ENCODE measurements at places on chromosomes 7 and 10.

GRCh38 chr7:1611708-1612241 is 41.9 kb upstream of the PSMG3 start:
- DNase-seq: no peak

- no peak for DNase-seq
Measured at GRCh38 chr7:77327067-77327931, 88.8 kb downstream of the GSAP start.

- no peak for DNase-seq
Measured at GRCh38 chr10:27745732-27746396, at the start of gene MKX. TSS of gene MKX (minus strand) at chr10:27745819. CDS start at chr10:27743415, 2,404 bp downstream.

DNA sequence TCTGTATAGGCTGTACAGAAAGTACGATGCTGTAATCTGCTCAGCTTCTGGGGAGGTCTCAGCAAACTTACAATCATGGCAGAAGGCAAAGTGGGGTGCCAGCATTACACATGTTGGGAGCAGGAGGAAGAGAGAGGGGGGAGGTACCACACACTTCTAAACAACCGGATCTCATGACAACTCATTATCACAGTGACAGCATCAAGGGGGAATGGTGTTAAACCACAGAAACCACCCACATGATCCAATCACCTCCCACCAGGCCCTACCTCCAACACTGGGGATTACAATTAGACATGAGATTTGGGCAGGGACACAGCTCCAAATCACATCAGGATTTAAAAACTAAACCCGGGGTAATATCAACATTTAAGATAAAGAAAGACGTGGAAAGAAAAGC is 468.8 kb upstream of the AUTS2 start:
- DNase-seq: no peak

DNA sequence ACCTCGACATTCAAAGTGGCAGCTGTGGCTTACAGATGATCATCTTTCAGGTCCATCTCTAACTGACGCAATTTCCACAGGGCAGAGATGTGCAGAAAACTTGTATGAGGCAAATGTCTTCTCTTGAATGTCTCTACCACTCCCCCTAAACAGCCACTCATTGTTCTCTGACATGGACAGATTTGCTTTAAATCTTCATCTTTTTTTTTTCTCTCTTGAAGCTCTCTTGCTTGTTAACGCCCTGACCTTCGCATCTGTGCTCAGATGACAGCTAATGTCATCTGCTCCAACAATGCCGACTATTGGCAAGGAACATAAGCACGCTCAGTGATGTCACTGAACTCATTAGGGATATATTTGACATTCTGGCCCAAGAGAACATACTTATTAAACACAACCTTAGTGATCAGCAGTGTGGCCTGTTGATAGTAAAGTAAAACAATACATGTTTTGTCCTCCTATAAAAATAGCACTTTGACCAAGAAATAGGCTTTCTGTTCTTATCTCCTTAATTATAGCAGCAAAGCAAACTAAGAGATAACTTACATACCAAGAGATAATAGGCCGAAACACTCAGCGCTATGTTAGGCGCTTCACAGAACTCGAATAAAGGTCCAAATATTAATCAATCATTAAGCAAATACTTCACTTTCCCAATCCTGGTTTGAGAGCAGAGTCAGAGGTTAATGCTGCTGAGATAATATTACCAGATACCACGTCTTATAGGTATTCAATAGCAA is 583.5 kb downstream of the PARD3 start:
- DNase-seq: no peak

GRCh38 chr7:91436655-91437054 is 172.4 kb downstream of the FZD1 start:
- DNase-seq: no peak

GRCh38 chr7:45711161-45711490 is 137.0 kb downstream of the ADCY1 start:
- no peak for DNase-seq

- DNase-seq: no peak
Measured at GRCh38 chr10:7810443-7810842, 7.9 kb upstream of the TAF3 start.

GRCh38 chr7:86961686-86962085 is 97.8 kb downstream of the ELAPOR2 start:
- DNase-seq: no peak

- DNase-seq: no peak
Measured at GRCh38 chr7:7533831-7534430, 1.7 kb downstream of the COL28A1 start.

DNA sequence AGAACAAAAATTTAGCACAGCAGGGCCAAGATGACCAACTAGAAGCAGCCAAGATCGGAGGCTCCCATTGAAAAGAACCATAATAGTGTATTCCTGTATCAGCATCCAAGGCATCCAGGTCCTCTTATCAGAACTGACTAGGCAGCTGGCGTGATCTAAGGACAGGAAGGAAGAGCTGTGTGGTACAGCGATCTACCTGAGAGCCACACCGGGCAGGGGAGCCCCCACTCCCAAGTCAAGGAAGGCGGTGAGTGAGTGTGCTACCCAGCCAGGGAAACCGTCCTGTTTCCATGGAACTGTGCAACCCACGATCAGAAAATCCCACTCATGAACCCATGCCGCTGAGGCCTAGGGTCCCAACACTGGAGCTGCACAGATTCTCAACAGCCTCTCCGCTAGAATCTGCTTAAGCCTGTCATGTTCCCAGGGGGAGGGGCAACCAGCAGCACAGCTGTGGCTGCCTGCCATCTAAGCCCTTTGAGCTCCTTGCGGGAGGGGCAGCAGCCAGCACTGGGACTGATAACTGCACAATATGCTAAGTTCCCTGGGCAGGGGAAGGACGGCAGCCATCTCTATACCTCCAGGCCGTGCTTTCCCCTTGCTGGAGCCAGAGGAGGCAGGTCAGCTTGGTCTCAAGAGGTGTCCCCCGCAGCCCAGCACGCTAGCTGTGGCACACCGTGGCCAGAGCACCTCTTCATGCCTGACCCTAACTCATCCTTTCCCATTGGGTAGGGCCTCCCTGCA is 213.0 kb upstream of the SMIM30 start:
- no peak for DNase-seq

GRCh38 chr10:23155169-23155568 is 36.9 kb upstream of the PTF1A start:
- no peak for DNase-seq

DNA sequence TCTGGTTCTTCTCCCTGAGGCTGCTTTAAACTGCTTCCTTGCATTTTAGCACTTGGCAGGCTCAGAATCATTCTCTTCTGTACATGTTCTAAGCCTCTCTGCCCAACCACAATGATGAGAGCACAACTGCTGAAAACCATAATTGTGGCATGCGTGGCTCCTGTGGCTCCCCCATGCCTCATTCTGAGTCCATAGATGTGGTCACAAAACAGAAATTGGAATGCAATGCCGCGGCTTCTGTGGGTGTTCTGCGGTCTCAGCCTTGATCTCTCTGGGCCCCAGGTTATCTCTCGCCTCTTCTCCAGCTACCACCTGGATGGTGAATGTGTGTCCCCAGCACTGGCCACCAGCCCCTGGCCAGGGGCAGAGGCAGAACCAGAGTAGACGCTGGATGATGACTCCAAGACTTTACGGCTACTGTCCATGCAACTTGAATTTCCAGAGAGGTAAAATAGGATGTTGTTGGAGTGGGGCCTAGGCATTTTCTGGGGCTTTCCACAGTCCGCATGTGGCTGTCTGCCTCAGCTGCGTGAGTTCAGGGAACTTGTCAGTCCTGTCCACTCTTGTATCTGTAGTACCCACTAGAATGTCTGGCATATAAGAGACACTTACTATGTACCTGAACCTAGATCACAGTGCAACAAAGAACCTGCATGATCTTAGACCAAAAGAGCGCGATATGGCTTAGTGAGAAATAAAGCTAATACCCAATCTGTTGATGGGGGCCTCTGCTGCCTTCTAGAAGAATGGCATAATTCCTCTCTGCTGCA is 52.4 kb upstream of the ADRB1 start:
- no peak for DNase-seq

GRCh38 chr10:51707821-51708424 is 8.5 kb upstream of the CSTF2T start:
- DNase-seq: no peak

- DNase-seq: no peak
Measured at GRCh38 chr10:17562614-17563013, 54.6 kb downstream of the HACD1 start.

DNA sequence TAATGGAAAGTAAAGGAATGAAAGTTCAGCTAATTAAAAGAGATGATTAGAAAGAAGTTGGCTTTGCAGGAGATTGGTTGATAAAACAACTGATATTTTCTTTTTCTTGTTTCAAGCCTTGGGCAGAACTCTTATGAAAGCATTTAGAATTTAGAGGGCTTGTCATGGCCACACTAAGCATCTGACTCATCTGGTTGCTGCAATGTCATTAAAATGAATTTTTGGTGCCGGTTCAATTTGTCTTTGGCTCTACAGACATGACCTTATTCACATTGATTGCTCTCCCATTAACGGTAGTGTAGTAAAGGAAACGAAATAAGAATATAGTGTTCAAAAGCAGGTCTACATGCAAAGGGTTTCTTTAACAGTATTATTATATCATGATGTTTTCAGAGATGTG is 1012.4 kb upstream of the C7orf33 start:
- DNase-seq: no peak

DNA sequence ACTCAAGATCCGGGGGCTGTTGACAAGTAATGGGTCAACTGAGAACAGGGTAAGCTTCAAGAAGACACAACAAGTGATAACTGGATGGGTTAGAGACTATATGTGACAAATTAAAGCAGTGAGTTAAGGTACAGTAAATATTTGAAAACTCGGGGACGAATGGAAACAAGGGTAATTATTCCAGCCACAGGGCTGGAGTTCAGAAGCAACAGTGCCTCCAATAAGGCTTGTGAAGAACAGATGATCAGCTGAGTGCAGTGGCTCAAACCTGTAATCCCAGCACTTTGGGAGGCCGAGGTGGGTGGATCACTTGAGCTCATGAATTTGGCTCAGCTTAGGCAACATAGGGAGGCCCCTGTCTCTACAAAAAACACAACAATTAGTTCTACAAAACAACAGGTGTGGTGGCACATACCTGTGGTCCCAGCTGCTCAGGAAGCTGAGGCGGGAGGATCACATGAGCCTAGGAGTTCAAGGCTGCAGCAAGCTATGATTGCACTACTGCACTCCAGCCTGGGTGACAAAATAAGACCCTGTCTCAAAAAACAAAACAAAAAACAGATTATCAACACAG is 20.5 kb upstream of the DLD start:
- no peak for DNase-seq

DNA sequence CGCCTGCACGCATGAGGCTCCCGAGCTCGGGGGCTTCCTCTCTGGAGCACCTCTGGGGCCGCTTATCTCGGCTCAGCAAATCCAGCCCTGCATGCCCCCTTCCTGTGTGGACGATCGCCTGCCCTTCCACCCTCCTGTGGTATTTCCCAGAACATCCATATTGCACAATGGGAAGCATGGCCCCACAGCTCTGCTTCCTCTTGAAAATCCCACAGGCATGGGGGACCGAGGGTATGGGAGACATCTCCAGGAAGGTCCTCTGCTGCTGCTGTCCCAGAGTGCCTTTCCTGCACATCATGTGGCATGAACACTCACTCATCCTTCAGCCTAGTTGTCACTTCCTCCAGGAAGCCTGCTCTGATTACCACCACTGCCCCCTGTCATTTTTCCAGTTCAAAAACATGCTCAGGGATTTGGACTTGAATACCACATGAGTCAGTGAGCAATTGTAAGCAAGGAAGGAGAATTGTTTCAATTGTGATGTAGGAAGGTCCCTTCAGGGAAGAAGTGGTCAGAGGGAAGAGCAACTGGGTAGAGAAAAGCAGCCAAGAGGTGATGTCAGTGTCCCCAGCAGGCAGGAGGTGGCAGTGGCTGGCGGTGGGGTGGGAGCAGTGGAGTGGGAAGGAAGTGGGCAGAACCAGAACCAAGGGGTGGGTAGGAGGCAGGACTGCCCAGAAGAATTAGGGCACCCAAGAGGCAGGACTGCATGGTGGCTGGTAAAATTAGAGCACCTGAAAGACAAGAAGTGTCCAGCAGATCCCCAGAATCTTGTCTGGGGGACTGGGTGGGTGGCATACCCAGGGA is 67.5 kb upstream of the ZMIZ1 start:
- no peak for DNase-seq

DNA sequence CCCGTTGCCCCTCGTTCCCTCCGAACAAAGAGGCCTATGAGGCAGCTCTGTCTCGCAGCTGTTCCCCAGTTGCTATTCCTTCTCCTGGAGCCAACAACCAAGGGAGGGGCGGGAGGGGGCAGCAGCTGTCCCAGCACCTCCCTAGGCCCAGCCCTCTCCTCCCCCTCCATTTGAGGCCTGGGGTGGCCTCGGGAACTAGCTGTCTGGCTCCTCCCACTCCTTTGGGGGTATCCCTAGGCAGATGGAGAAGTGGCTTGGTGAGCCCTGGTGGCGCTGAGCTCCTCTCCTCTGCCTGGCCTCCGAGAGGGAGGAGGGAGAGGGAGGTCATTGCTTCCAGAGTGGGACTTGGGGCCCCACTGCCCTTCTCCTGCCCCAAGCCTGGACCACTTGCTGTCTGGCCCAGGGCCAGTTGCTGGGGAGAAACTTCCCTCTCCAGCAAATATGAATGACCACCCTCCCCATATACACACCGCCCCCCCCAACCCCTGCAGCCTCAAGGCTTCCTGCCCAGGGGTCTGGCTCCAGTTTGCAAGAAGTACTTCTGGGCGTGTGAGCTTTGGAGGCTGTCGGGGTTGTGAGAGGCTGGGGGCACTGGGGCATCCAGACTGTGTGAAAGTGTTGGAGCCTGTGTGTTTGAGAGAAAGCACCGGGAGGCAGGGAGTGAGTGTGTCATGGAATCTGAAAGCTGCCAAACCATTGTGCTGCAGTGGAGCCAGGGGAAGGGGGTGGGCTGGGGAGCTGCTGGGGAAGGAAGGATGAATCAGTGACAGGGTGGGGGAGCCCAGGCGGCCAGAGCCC is 3.1 kb downstream of the FLNC start:
- no peak for DNase-seq

DNA sequence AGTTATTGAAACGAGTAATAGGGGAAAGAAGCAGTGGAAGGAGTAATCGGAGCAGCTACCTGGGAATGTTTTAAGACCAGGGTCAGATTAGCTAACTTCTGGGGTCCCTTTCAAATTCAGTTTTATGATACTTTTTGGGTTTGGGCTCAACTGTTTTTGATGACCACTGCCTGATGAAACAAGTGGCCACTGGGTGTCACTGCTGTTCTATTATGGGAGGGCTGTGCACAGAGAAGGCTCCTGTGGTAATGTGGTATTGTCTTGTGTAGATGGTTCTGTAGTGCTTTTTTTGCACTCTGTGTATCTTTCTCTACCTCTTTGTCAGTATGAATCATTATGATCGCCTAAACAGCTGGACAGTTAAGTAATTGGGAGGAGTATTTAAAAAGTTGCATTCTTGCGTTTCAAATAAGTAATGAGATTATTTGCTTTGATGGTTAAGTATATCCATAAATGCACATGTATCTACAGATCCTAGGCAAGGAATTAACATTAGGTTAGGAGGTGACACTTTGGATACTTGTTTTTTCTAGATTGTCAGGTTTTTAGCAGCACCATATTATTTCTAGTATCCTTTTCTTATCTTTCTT is 128.4 kb downstream of the ABCA13 start:
- no peak for DNase-seq

- no peak for DNase-seq
Measured at GRCh38 chr7:2613931-2614600, 17.7 kb upstream of the TTYH3 start.

GRCh38 chr10:132932461-132933307 is 9.7 kb downstream of the CFAP46 start:
- DNase-seq: no peak

GRCh38 chr10:122144199-122144598 is 126.9 kb upstream of the BTBD16 start:
- DNase-seq: no peak

- no peak for DNase-seq
Measured at GRCh38 chr7:128381161-128381821, 19.8 kb upstream of the PRRT4 start.

Measured in cortex of kidney (tissue), 1 donor.